Karpas-422 (cell line): ENCODE measurements at places on chromosomes 13 and 19.

DNA sequence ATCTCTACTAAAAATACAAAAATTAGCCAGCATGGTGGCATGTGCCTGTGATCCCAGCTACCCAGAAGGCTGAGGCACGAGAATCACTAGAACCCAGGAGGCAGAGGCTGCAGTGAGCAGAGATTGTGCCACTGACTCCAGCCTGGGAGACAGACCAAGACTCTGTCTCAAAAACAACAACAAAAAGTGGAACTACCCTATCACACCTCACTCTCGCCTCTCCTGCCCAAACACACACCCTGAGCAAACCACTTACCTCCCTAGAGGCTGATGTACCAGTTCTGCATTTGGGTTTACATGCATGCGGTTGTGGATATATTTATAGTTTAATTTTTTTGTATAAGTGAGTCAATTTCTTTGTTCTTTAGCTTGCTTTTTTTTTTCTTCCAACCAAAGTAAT lies 7.7 kb upstream of the PTOV1 start:
- H3K4me3 ChIP-seq: no peak overlapping the region
- H3K4me1 ChIP-seq: peaks cover 22% of the 10 kb centered on the region
- peak; percentile 79 for DNase-seq
- no peaks in the 10 kb centered on the region for H3K27me3 ChIP-seq
- peaks cover 6% of the 10 kb centered on the region; the same call in 1 of the 2 replicates for H3K36me3 ChIP-seq

GRCh38 chr19:14122924-14123323 lies 5.4 kb upstream of the PRKACA start:
- H3K4me3 ChIP-seq: no peak overlapping the region
- H3K4me1 ChIP-seq: peaks cover 8% of the 10 kb centered on the region
- DNase-seq: peak; percentile 46
- H3K27ac ChIP-seq: no peak overlapping the region
- peaks cover 10% of the 10 kb centered on the region; the same call in 1 of the 2 replicates for H3K36me3 ChIP-seq
- H3K27me3 ChIP-seq: no peaks in the 10 kb centered on the region

GRCh38 chr13:113655346-113656002 lies 2.5 kb downstream of the ATP4B start:
- H3K27ac ChIP-seq: no peak overlapping the region
- H3K27me3 ChIP-seq: no peaks in the 10 kb centered on the region
- H3K4me1 ChIP-seq: no peaks in the 10 kb centered on the region
- H3K4me3 ChIP-seq: no peak overlapping the region
- H3K36me3 ChIP-seq: no peaks in the 10 kb centered on the region

DNA sequence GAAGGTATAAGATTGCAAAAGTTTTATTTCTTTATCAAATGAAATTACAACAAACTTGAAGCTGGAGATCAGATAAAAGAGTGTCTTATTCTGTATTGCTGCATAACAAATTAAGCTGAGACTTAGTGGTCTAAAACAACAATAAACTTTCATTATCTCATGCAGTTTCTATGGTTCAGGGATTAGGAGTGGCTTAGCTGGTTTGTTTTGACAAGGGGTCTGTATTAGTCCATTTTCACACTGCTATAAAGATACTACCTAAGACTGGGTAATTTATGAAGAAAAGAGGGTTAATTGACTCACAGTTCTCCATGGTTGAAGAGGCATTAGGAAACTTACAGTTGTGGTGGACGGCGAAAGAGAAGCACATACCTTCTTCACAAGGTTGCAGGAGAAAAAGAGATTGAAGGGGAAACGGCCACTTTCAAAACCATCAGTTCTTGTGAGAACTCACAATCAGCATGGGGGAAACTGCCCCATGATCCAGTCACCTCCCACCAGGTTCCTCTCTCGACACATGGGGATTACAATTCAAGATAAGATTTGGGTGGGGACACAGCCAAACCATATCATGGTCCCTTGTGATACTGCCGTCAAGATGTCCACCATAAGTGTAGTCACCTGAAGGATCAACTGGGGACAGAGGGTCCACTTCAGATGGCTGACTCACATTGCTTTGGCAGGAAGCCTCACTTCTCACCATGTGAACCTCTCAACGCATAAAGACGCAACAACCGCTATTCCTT lies 97.8 kb downstream of the RNF17 start:
- H3K27me3 ChIP-seq: no peaks in the 10 kb centered on the region
- no peak for DNase-seq
- no peak overlapping the region for H3K27ac ChIP-seq
- no peaks in the 10 kb centered on the region for H3K4me1 ChIP-seq
- no peak overlapping the region for H3K4me3 ChIP-seq
- no peaks in the 10 kb centered on the region for H3K36me3 ChIP-seq

GRCh38 chr13:98133946-98134345 lies 8.9 kb upstream of the FARP1 start:
- peaks cover 7% of the 10 kb centered on the region for H3K4me1 ChIP-seq
- H3K36me3 ChIP-seq: no peaks in the 10 kb centered on the region
- DNase-seq: peak; percentile 49
- no peaks in the 10 kb centered on the region for H3K27me3 ChIP-seq
- no peak overlapping the region for H3K4me3 ChIP-seq

DNA sequence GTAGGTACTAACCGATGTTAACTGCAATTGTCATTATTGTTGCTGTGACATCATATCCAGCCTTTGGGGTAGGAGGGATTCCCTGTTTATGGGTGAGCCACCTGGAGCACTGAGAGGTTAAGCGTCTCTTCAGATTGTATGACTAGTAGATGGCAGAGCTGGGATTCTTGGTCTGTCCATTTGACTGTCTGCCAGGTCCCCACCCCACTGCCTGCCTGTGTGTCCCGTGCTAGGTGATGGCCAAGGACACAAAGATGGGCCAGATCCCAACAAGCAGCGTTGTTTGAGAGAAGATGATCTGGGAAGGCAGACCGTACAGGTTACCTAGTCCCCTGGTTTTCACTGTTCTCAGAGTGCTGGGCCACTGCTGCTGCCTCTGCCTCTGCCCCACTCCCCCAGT lies 16.6 kb downstream of the PPP2R1A start:
- H3K27me3 ChIP-seq: no peaks in the 10 kb centered on the region
- no peak for DNase-seq
- no peaks in the 10 kb centered on the region for H3K4me1 ChIP-seq
- H3K27ac ChIP-seq: no peak overlapping the region

GRCh38 chr13:21980049-21980448 lies 309.2 kb downstream of the FGF9 start:
- no peaks in the 10 kb centered on the region for H3K4me1 ChIP-seq
- no peak for DNase-seq
- 0 out of 2 replicates have a peak, but pooled peaks cover 3% of the 10 kb centered on the region for H3K27me3 ChIP-seq
- no peaks in the 10 kb centered on the region for H3K36me3 ChIP-seq
- no peak overlapping the region for H3K27ac ChIP-seq

DNA sequence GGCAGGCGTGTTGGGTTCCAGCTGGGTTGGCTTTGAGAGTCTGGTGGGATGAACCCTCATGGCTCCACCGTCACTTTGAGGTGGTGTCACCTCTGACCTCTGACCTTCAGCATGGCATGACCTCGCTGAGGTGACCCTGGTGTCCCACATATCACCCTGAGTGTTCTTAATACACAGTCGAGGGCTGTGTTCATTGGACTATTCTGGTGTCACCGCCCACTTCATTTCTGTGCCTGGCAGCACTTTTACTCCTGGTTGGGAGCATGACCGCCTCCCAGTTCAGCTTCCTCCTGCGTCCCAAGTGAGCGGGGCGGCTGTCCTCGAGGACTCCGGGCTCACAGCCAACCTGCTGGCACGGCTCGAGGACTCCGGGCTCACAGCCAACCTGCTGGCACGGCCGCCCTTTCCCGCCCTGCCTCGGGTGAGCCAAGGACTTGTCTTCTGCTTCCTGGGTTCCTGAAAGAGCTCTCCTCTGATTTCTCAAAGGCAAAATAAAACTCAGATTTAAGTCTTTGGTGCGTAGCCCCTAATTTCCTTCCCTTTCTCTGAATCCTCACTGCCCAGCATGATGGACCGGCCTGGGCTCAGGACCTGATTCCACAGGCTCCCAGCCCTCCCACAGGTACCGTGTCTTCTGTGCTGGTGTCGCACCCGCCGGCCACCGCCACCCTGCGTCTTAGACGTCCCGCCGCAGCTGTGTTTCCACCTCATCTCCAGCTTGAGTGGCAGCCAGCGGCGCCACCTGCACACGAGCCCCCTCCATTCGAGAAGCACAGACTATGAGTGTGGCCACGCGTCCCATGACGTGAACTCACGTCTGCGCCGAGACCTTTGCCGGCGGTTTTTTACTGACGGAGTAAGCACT lies 10.4 kb downstream of the ATP4B start:
- H3K27me3 ChIP-seq: no peaks in the 10 kb centered on the region
- H3K36me3 ChIP-seq: no peaks in the 10 kb centered on the region; the same call in 1 of the 2 replicates
- H3K4me3 ChIP-seq: no peak overlapping the region
- DNase-seq: no peak

DNA sequence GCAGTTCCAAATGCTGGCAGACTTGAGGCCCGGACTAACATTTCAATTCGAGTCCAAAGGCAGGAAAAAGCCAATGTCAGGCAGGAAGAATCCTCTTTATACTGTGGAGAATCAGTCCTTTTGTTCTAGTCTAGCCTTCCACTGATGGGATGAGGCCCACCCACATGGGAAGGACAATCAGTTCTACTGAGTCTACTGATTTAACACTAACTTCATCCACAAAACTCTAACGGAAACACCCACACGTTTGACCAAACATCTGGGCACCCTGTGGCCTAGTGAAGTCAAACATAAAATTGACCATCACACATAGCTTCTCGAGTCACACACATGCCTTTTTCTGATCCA lies 100.3 kb downstream of the UBL3 start:
- no peak overlapping the region for H3K27ac ChIP-seq
- no peak overlapping the region for H3K4me3 ChIP-seq
- no peak for DNase-seq
- H3K27me3 ChIP-seq: no peaks in the 10 kb centered on the region

- DNase-seq: peak; percentile 92
- H3K27ac ChIP-seq: no peak overlapping the region
- H3K36me3 ChIP-seq: no peaks in the 10 kb centered on the region
Observed at GRCh38 chr13:24727731-24728601, 36.0 kb upstream of the RNF17 start.

GRCh38 chr19:43534816-43535761 lies 2.1 kb downstream of the ZNF575 start:
- H3K27ac ChIP-seq: no peak overlapping the region
- peaks cover 20% of the 10 kb centered on the region for H3K4me1 ChIP-seq
- DNase-seq: peak; percentile 64
- no peak overlapping the region for H3K4me3 ChIP-seq
- H3K27me3 ChIP-seq: no peaks in the 10 kb centered on the region

DNA sequence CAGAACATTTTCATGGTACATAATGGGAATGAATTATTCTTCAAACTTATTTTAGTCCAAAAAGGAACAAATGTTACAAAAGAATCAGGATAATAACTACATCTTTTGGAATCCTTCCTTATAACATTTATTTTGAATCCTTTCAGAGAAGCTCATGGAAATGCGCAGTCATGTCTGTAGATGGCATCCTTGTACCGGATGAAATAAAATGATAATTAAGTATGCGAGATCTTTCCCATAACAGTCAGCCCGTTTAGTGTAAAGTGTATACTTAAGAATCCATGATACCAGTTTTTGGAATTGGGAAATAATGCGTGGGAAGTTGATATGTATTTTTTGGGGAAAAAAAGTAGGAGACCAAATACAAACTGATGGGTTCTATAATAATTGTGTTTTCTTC lies 418.8 kb downstream of the GPC5 start:
- H3K4me3 ChIP-seq: no peak overlapping the region
- H3K4me1 ChIP-seq: no peaks in the 10 kb centered on the region
- no peak for DNase-seq
- no peaks in the 10 kb centered on the region for H3K36me3 ChIP-seq
- H3K27ac ChIP-seq: no peak overlapping the region

DNA sequence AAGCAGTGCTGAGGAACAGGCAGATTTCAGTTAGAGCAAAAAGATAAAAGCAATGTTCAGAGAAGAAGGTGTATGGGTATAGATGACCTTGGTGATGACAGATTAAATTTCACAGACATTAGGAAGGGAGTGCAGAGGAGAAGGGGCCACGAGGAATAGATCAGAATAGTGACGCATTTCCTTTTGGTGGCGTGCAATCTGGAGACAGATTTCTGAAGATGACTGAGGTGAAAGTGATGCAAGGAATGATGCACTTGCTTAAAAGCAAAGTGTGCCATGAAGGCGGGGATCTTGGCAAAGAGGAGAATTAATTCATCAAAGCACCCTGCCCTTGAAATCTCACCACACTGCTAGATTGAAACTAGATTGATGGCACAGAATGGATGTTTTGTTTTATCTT lies 202.4 kb downstream of the ITGBL1 start:
- peaks cover 7% of the 10 kb centered on the region for H3K4me1 ChIP-seq
- no peak overlapping the region for H3K27ac ChIP-seq
- H3K27me3 ChIP-seq: no peaks in the 10 kb centered on the region
- no peak overlapping the region for H3K4me3 ChIP-seq

GRCh38 chr13:79401259-79402070 lies 4.6 kb downstream of the RBM26 start:
- peaks cover 58% of the 10 kb centered on the region for H3K36me3 ChIP-seq
- peak overlapping the region; percentile 3; the same call in 1 of the 2 replicates for H3K27ac ChIP-seq
- H3K27me3 ChIP-seq: no peaks in the 10 kb centered on the region
- no peak overlapping the region for H3K4me3 ChIP-seq

DNA sequence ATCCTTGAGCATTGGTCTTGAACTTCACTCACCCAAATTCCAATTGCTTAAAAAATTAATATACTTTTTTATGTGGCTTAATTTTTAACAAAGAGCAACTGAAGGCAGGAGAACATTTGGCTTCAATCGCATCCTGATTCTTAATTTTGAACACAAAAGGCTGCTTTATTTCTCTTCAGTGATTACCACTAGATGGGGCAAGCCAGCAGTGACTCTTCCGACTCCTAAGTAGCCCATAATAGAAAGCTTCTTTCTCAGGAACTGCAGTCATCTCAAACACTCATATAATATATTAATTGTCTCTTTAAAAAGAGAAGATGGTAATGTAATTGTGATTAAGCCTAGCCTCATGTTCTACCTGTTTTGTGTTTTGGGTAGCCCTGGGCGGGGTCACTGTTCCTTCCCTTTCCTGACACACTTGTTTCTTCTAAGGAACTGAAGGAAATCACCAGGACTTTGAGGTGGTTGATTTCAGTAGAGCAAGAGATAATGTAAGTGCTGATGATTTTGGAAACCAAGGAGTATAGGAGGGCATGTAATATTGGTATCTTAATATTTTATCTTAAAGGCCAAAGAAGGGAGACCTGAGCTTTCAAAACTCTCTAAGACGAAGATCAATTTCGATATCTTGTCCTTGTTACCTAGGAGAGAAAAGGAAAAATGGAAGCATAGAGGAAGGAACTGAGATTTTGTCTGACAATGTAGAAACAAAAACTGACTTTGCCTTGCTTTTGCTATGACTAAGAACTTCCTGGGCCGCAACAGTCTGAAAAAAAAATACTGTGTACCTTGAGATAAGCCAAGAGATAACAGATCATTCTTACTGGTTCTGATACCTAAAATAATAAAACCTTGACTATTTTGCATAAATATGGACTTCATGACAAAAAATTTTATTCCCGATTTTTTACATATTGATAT lies 73.1 kb downstream of the TNFSF13B start:
- DNase-seq: peak; percentile 45
- no peak overlapping the region for H3K4me3 ChIP-seq
- H3K27me3 ChIP-seq: no peaks in the 10 kb centered on the region
- H3K36me3 ChIP-seq: no peaks in the 10 kb centered on the region

GRCh38 chr19:44960906-44961728 lies 5.9 kb downstream of the CLPTM1 start:
- peaks cover 53% of the 10 kb centered on the region for H3K4me1 ChIP-seq
- H3K27ac ChIP-seq: peak overlapping the region; percentile 73
- H3K36me3 ChIP-seq: peaks cover 17% of the 10 kb centered on the region; the same call in 1 of the 2 replicates
- no peaks in the 10 kb centered on the region for H3K27me3 ChIP-seq
- DNase-seq: peak; percentile 69
- H3K4me3 ChIP-seq: no peak overlapping the region; the same call in 1 of the 2 replicates

- peaks cover 5% of the 10 kb centered on the region for H3K4me1 ChIP-seq
- H3K4me3 ChIP-seq: no peak overlapping the region
- H3K27ac ChIP-seq: no peak overlapping the region
- peaks cover 6% of the 10 kb centered on the region; the same call in 1 of the 2 replicates for H3K36me3 ChIP-seq
- DNase-seq: no peak
Observed at GRCh38 chr19:40262422-40262821, 22.7 kb downstream of the AKT2 start.
